Gastrocnemius medialis (tissue), 4 donors: ENCODE measurements at places on chromosomes 3 and 15. TPM values are rescaled to one million over a fixed set of nuclear protein-coding genes. Genes with fewer than 3 reads are reported as not detected.

DNA sequence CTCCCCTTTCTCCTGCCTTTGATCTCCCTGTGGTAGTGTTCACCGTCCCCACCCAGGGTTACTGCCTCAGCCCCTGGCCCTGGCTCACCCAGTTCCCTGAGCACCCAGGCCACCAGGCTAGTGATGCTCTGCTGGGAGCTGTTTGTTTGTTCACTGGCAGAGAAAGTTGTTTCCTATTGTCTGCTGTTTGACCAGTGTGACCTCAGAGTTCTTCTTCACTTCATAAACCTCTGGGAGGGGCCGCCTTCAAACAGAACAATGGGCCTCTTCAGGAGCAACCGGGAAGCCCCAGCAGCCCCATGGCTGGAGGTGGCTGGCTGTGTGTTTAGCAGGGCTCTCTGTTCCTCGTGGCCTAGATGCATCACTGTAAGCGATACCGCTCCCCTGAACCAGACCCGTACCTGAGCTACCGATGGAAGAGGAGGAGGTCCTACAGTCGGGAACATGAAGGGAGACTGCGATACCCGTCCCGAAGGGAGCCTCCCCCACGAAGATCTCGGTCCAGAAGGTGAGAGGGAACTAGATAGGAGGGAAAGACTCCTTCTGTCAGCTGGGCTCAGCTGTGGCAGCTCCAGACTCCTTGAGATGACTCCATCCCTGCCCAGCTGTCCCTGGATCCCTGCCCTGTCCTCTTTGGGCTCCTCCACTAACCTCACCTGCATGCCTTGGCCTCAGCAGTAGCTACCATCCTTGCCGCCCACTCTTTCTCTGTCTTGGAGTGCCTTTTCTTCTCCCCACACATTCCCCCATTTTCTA, 3.4 kb downstream of the CLK3 start:
- DNase-seq, result no peak

GRCh38 chr3:149647285-149647684, 10.5 kb downstream of the WWTR1 start:
- no peak for DNase-seq

DNA sequence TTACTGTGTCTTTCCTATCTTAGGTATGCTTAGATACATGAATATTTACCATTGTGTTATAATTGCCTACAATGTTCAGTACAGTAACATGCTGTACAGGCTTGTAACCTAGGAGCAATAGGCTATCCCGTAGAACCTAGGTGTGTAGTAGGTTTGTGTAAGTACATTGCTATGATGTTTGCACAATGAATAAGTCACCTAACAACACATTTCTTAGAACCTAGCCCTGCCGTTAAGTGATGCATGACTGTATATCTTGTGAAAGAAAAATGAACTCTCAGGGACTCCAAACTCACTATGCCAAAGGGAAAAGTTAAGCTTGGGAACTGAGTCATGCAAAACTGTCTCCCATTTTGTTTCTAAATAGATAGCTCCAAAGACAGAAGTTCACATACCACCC, 91.5 kb upstream of the ACP3 start:
- DNase-seq, result no peak

GRCh38 chr15:79430901-79431635, 1.1 kb upstream of the MINAR1 start:
- DNase-seq, result no peak

DNA sequence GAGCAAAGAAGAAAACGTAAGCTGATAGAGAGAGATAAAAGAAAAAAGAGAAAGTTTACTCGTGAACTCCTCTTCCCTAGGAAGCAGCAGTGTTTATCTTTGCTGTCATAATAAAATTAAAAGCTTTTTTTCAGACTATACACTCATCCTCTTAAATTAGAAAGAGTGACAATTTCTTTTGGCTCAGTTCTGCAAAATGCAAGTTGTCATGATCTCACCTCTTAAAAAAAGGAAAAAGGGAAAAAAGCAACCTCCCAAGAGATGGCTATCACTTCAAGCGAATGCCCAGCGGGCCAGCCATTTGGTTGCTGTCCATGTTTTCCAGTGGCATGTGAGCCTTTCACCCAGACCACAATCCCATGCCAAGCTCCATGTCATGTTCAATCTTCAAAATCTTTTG, 7.0 kb upstream of the THBS1 start:
- no peak for DNase-seq

- DNase-seq, result peak; percentile 33
Observed at GRCh38 chr15:62059816-62060112, 483 bp downstream of the VPS13C start.

- no peak for DNase-seq
Observed at GRCh38 chr15:77541421-77542181, 91.1 kb downstream of the LINGO1 start.

DNA sequence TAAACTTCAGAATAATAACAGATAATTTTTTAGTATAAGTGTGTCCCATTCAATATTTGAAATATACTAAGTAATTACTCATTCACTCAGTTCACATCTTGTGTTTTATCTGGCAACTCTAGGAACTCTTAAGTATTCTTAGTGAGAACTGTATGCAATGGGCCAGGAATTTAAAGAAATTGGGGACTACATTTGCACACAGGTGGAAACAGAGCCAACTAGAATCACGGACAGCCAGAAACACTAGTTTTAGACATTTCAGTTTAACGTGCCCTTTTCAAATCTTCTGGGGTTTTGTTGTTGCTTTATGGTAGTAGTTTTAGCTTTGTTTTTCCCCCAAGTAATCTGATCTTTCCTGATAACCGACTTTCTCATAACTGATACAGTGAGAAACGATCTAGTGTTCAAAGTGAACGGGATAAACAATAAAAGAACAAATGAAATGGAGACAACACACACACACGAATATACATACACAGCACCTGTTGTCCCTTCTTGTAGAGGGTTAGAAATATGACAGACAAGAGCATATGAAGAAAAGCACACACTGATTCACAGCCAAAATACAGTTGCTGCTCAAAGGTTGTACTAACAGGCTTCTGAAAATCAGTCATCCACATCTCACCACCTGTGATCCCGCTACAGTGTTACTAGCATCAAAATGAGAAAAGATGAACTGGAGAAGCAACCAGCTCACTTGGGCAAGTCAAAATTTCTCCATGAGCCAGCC, 167.0 kb downstream of the FMN1 start:
- DNase-seq, result no peak

DNA sequence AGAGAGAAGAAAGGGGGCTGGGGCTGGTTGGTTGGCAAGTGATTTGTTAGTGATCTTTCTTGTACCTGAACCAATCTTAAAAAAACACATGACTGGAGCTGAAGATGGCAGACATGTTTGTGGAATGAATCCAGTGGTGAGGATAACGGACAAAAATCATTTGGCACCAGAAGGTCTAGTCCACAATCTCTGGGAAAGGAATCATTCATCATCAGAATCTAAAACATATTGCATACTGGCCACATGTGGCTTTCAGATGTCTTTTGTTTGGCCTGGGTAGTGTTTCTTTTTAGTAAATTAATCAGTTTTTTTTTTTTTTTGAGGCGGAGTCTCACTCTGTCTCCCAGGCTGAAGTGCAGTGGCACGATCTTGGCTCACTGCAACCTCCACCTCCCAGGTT, 5.0 kb downstream of the NEK11 start:
- DNase-seq, result no peak

DNA sequence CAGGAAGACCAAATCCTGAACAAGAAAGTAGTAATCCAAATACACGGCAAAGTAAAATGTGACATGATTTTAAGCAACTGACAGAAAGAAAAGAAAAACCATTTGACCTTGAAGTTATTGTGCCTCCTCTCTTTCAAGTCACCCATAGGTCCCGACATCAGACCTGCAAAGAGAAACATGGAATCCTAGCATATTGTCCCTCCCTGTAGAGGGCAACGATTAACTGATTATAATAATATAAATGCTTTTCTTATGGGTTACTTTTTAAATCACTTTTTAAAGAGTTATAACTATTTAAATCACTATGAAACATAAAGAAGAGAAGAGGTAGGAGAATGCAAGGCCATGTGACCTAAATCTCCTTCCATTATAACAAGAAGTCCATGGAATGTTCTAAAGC, 143.2 kb upstream of the LIPC start:
- no peak for DNase-seq

DNA sequence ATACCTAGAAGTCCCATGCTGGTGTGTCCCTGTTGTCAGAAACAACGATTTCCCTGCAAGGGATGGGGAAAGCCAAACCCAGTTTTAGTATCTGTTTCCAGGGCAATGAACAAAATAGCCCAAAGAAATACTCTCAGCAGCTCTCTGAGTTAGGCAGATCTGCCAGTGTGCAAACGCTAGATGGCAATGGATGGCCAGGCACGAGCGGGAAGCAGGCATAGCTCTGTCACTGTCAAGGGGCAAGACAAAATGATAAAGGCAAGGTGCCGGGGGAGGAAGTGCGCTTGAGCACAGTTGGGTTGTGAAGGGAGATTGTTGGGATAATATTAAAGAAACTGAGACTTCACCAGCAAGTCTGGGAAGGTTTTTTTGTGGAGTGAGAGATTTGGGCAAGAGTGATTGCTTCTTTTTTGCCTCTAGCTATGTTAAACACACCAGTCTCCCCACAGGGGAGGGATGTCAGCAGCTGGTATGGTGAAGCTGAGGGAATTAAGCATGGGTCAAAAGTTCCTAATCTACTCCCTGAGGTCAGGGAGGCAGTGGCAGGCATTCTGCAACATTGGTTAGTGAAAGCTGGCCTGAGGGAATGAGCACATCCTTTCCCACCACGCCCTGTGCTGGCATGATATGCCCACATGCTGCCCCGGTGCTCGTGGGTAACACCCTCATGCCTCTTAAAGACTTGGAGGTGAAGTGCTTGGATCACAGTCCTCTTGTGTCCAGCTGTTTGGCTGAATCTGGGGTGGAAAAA, 117.5 kb downstream of the PDCD6IP start:
- DNase-seq, result no peak

DNA sequence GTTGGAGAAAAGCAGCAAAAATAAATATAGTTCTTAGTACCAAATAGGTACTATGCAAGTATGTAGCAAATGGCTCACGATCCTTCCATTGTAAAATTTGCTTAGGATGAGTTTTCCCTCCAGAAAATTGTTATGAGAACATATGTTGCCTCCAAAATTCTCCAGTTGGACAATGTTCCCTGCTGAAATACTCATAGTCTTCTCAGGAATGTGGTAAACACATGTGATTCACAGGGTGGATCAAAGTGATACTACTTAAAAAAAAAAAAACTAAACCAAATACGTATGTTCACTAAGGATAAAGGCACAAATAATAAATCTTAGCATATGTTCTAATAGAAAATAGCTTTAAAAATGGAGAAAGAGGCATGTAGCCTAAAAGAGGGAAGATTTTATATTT, 84.3 kb upstream of the ZNF385D start:
- DNase-seq, result no peak

The FGF12 gene
- 1.2 TPM for total RNA-seq

The ZNF774 gene
- total RNA-seq, result 2.1 TPM

The CHDH gene
- total RNA-seq, result 3.1 TPM

The SI gene
- not detected for total RNA-seq

The ERC2 gene
- total RNA-seq, result not detected

The P2RY1 gene
- total RNA-seq, result 0.66 TPM
